ENCODE measurements at places on chromosomes 3 and 15.

GRCh38 chr15:43209059-43209824 lies 11.6 kb downstream of the EPB42 start:
- DNase-seq = no peak

DNA sequence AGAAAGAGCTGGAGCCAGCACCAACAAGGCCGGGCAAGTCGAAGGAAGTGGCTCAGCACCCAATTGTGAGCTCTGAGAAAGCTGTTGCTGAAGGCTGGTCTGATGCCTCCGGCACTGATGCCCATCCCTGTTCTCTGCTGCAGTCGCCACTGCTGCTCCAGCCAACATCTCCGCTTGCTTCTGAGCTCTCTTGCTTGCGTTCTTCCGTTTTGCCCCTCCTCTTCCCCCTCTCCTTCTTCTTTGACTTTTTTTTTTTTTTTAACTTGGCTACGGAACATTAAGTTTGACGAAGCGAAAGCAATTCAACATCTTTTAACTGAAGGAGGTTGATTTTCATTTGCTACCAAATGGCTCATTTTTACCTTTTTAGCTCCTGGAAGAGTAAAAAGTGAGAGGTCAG lies 442.9 kb downstream of the MCTP2 start:
- no peak for DNase-seq

DNA sequence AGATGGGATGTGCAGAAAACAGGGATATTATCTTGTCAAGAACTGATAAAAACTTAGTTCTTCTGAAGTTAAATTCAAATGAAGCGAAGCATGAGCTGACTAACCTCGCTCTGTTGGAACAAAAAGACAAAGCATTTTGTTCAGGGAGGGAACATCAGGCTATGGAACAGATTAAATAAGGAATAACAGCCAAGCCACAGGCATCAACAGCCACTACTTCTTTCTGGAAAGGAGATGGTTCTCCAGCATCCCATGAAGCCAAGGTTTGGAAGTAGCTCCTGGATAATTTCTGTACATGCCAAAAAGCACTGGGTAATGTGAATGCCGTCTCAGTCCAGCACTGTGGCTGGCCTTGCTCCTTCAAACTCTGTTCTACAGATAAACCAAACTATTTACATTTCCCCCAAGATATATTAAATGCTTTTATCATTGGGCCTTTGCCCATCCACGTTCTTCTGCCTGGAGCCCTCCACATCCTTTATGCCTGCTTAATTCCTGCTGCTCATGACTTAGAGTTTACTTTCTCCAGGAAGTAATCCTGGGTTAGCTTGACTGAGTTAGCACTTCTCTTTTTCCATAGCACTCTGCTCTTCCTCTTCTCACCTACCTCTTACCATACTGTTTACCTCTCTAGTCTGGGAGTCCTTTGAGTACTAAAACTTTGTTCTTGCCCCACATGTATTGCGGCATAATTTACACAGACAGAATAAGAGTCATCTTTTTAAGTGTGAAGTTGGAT lies 232.0 kb downstream of the CLSTN2 start:
- no peak for DNase-seq

DNA sequence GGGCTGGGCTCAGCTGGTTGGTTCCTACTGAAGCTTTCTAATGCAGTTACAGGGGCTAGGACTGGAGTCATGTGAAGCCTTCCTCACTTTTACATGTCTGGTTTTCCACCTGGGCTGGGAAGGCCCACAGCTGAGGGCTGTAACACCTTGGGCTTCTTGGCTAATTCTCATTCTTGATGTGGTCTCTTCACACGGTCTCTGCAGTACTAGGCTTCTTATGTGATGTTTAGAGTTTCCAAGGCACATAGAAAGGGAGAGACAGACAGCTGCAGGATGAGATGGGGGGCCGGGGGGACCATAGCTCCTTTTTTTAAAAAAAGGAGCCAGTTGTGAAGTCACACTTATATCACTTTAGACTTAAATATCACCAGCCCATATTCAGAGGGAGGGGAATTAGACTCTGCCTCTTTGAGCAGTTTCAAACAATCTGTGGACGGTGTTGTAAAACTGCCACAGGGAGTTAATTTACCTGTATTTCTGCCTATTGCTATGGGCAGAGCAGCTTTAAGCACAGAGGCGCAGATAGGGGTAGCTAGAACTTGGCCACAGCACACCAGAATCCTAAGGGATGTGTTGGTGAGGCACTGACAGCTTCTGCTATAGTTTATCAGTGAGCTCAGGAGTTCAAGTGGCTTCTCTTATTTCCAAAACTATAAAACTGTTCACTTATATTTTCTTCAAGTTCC lies 46.7 kb downstream of the NKIRAS1 start:
- DNase-seq = no peak

- no peak for DNase-seq
These were observed 15.8 kb downstream of the ITGA11 start for GRCh38 chr15:68416158-68416535.

All from sigmoid colon (tissue), 7 donors.